Natural killer cell (primary cell): ENCODE measurements at places on chromosomes 16 and 17.

GRCh38 chr17:19242926-19243325, 5.8 kb downstream of the EPN2 start:
- DNase-seq: no peak

GRCh38 chr17:72092710-72093322, 28.0 kb upstream of the SOX9 start:
- no peak for DNase-seq

GRCh38 chr17:76191896-76192295, 48.4 kb downstream of the RNF157 start:
- DNase-seq: no peak

- DNase-seq: no peak
Measured at GRCh38 chr17:62089334-62089733, 24.3 kb upstream of the MED13 start.
